ENCODE measurements at places on chromosomes 5 and 9.
A peak's percentile ranks its signal among the peaks of the same experiment; 100 is the strongest.

DNA sequence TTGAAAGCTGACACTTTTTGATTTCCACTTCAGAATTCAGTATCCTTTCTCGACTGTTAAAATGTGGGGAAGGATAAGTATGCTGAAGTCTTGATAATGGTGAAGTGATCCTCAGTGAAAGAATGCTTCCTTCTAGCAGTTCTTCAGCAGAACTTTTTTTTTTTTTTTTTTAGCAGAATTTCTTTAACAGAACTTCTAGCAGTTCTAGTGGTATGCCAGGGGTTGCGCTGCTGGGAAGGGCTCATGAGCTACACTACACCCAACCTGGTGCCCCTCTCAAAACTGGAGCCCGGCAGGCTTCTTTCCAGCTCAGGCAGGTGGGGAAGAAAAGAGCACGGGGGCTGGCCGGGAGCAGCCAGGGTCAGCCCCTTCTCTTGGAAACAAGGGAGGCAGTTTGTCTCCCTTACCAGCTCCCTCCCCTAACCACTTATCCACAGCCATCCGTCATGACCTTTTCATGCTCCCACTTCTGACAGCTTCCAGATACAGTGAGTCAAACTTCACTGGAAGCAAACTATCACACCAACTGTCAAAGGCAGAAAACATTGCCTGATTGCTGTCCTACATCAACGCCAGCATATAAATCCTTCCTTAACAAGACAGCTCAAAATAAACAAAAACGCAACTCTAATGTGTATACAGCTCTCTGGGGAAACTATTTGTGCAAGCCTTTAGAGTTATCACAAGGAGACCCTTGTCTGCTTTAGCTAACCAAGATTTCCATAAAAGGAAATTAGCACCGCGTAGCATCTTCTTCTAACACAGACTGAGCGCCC is 211.5 kb downstream of the GAPVD1 start:
- DNase-seq: peak; percentile 56

GRCh38 chr5:144072518-144072927 is 97.9 kb downstream of the YIPF5 start:
- DNase-seq: no peak

GRCh38 chr9:21817176-21817575 is 14.7 kb downstream of the MTAP start:
- no peak for DNase-seq

DNA sequence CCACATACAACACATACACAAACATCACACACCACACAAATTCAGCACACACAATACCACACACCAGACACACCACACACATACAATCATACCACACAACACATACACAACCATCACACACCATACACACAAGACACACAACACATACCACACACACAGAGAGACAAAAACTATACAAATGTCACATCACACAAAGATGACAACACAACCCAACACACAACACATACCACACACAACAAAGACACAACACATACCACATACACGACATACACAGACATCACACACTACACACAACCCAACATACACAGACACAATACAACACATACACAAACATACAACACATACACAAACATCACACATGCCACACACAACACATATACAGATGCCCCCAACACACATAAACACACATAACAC is 44.8 kb downstream of the ROR2 start:
- DNase-seq: no peak

DNA sequence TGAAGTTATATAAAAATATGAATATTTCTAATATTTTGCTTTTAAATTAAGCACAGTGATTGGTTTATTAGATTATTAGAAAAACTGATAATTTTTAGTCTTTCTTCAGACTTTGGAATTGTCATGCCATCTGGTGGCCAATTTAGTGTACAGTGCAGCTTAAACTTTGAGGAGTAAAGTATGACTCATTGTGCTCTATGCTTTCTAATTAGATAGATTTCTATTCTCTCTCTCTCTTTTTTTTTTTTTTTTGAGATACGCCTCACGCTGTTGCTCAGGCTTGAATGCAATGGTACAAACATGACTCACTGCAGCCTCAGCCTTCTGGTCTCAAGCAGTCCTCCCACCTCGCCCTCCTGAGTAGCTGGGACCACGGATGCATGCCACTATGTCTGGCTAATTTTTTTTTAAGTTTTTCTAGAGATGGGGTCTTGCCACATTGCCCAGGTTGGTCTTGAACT is 42.1 kb upstream of the GPR21 start:
- DNase-seq: peak; percentile 35
